H9 (cell line): ENCODE measurements at places on chromosomes 2 and 18.
A peak's percentile ranks its signal among the peaks of the same experiment; 100 is the strongest.

- no peak for DNase-seq
Observed at GRCh38 chr18:12048827-12049175, 44.8 kb upstream of the ANKRD62 start.

- DNase-seq = peak; percentile 91
Observed at GRCh38 chr2:121076885-121077549, 208.0 kb downstream of the TFCP2L1 start.

GRCh38 chr2:46947841-46948240, 32.2 kb upstream of the MCFD2 start:
- no peak for DNase-seq

DNA sequence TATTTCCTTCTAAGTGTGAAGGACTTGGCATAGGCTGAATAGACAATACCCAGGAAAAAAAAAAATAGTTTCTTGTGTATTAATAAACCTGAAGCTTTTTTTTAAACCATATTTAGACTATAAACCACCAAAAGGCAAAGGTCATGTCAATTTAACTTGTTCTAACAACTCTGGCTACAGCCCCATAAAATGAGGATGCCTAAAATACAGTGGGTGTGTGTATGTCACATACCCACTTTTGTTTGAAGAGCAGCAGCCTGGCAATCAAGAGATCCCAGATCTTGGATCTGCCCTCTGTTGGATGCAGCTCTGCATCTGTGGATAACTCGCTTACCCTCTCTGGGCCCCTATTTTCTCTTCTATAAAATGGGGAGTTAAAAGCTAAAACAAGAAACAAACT, 65.4 kb downstream of the SATB2 start:
- no peak for DNase-seq

GRCh38 chr2:85813982-85814801, 60.4 kb downstream of the ATOH8 start:
- DNase-seq = peak; percentile 90

DNA sequence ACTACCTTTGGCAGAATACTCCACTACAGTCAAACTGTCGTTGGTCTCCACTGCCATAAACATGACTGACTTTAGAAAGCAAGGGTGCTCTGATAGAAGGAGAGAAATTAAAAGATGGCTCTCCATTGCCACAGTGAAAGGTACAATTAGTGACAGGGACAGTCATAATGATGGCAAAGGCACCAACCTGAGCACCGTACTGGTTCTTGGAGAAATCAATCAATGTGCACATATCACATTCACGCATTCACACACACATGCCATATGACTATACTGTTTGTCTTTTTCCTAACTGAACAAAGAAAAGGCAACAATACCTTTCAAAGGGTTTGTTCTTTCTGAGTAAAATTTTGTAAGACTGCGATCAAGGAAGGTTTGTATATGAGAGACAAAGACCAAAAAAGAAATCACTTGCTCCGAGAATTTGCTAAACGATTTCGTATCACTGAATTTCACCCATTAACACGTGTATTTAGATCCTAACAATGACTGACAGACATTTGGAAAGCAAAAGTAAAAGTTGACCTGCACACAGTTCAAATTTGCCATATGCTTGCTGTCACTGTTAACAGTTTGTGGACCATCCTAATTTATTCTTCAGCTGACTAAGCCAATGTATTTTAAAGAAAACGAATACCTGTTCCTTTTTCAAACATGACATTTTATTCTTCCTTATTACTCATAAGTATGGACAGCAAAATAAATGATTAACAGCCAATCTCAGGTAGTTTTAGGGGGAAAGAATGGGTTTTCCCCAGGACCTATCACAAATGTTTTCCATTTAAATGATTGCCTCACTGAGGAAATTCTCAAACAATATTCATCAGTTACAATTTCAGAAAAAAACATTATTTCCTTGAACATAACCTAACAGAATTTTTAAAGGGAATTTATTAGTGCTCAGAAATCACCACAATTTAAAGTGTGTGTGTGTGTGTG, 644.4 kb downstream of the ZEB2 start:
- no peak for DNase-seq

GRCh38 chr18:23870676-23871380, 143.7 kb upstream of the TTC39C start:
- DNase-seq = no peak

DNA sequence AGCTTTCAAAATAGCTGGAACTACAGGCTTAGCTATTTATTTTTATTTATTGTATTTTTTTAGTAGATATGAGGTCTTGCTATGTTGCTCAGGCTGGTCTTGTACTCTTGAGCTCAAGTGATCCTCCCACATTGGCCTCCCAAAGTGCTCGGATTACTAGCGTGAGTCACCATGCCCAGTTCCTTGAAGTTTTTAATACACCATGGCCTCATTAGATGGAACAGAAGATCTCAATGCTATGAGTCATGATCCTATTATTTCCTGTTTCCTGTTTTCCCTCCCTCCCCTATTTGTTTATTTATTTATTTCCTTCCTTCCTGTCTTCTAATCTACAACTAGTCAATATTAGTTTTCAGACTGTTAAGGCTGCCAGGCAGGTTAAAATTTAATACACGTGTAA, 309.0 kb downstream of the CMPK2 start:
- no peak for DNase-seq

DNA sequence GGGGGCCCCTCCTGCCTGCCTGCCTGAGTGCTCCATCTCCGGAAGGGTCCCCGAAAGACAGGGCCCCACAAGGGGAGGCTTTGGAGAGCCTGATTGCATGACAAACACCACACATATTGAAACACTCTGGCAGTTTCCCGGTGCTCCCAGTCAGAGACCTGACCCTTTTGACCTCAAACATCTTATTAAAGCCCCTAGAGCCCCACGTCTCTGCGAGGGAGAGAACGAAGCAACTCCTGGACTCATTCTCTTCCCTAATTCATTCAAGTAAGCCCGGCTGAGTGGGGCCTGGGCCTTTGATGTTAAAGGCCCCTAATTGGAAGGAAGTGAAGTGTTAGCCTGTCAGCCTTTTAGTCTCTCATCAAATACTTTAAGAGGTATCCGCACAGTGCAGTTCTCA, 335.6 kb downstream of the CYRIA start:
- no peak for DNase-seq

- DNase-seq = no peak
Observed at GRCh38 chr2:171436307-171436706, 2.3 kb downstream of the DCAF17 start.

DNA sequence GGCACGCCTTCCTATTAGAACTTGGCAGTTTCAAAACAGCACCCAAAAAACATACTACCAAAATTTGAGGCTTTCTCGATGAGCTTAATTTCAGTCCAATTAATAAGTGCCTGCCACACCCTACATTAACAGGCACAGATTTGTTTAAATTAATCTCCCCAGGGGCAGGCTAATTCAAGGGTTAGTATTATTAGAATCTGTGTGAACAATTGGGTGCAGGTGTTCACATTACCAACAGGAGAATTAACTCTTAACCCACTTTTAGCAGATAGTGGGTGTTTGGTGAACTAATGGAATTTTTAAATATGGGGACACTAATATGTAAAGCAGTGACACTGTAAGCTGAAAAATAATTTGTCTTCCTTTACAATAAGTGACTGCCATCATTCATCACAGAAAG, 4.1 kb downstream of the MBD2 start:
- no peak for DNase-seq

DNA sequence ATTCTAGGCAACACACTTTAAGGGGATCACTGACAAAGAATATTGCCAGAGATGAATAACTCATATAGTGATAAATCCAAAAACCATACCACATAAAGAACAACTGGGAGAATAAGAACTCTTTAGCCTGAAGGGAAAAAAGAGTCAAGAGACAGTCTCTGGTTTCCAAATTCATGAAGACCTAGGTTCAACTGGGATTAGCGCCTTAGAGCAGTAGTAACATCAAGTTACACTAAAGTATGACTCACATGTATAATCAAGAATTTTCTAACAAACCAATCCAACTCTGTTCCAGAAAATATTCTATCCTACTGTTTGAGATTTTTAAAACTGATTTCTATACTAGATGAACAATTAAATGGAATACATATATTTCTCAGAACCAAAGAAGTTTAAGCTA, 93.8 kb downstream of the USP34 start:
- no peak for DNase-seq

DNA sequence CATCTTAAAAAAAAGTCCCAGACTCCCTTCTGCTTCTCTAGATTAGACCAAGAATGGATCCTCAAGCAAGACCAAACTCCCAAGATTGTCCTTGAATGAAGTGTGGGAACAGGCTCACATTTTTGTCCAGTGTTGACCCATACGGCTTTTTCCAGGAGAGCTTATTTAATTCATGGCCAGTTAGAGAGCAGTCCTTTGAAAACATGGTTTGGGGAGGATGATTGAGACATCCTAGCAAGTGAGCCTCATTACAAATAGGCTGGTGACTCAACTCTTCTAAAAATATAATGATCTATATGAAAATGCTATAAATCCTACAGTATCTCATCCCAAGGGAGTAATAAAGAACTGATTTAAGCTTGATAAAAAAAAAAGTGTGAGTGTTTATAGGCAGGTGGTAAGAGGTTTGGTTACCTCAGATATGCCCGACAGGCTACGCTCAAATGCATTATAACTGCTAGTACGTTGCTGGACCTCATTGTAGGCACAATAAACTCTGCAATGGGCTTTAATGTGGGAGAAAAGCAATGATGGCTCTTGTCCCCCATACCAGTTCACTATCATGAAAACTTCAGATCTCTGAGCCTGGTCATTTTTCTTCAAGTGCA, 17.0 kb downstream of the ANKRD29 start:
- DNase-seq = no peak

DNA sequence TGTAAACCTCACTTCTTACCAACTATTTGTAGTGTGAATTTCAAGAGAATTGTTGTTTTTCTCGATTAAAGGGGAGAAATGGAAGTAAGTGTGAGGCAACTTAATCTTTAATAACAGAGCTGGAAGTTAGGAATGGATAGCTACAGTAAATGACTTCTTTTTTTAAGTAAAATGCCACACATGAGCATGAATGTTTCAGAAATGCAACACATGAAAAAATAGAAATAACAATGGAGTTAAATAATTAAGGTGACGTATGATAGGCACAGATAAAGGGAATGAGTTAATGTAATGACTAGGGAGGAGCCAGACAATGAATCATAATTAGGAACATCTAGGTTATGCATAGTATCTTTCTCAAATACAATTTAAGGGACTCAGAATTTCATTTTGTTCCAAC, 3.4 kb downstream of the REL start:
- DNase-seq = no peak

- no peak for DNase-seq
Observed at GRCh38 chr2:128494307-128494639, 175.6 kb upstream of the HS6ST1 start.

GRCh38 chr2:62354771-62355561, 151.0 kb downstream of the TMEM17 start:
- DNase-seq = peak; percentile 86

DNA sequence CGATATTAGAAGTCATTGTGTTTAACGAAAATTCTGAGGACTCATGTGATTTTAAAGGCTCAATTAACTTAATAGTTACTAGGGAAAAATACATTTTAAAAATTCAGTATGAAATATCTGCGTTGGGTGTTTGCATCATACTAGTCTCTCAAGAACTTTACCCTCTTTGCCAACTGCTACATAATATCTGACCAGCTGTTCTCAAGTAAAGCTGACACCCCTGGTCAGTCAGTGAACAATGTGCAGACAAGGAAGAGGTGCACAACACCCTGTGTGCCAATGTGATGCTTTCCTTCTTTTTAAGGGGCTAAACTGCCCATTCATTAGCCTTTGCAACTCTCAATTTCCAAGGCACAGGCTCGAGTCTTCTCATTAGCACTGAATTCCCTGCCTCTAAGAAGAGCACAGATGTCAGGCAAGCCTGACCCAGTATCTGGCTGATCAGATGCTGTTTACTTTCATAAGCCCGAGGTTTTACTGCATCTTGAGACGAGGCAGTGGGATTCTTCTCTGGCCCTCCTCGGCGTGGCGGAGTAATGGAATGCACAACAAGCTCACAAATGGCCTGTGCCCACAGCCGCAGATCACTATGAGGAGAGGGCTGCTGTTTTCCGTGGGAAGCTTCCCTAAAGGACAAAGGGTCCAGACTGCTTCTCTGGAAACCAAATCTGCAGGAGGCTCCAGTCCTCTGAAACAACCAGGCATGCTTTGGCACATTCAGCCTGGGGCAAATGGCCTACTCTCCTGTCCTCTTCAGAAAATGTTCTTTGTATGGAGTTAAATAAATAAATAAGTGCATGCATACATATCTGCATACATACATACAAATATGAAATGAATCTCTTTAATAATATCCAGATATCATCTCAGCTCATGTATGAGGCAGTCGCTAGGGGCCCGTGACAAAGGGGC, 240.3 kb downstream of the ZNF521 start:
- DNase-seq = no peak

GRCh38 chr2:238854246-238854645, 6.4 kb downstream of the TWIST2 start:
- no peak for DNase-seq

GRCh38 chr2:241983571-241984270, 114.2 kb downstream of the RTP5 start:
- DNase-seq = peak; percentile 20

DNA sequence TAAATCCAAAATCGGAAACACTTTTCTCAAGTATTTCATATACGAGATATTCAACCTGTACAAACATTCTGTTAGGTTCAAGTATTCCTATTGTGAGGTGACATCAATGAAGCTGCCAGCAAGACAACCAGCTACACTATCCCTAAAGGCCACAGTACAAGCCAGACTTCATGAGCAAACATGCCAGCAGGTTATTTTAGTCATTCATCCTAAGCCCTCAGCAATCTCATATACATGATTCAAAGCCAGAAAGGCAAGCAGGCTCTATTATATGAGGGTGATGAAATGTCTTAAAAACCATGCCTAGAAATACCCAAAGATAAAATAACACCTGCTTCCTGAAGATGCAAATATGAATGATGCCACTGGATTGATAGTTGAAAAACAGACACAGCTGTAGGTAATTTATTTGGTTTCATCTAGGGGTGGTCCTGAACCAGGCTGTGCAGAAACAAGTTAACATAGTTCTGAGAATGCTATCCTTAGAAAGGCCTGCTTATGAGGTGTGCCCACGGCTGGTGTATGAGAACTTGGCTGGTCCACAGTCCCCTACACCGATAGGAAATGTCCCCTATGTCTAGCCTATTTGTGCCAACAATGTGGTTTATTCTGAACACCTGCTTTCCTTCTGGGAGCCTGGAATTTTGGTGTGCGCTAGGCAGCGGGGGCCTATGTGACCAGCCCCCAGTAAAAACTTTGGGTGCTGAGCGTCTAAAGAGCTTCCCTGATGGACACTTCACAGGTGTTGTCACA, 48.2 kb upstream of the KIDINS220 start:
- no peak for DNase-seq
